ENCODE measurements at places on chromosomes 4 and X.

DNA sequence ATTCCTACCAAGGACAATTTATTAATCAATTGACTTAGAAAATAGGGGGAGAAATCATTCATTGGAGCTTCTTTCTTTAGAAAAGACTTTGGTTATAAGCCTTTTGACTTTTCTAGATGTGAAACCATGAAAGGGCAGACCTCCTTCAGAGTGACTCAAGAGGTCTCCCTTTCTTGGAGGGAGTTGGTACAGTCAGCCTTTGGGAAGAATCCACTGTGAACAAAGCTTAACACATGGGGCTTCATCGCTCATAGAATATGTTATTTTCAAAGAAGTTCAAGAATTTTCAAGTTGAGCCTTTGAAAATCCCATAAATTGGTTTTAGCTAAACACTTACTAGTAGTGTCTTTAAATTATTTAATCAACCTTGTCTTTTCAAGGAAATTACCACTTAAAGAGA, 28.0 kb downstream of the RIPPLY1 start:
- DNase-seq: no peak

GRCh38 chrX:40474205-40474626, 106.6 kb upstream of the ATP6AP2 start:
- DNase-seq: no peak

DNA sequence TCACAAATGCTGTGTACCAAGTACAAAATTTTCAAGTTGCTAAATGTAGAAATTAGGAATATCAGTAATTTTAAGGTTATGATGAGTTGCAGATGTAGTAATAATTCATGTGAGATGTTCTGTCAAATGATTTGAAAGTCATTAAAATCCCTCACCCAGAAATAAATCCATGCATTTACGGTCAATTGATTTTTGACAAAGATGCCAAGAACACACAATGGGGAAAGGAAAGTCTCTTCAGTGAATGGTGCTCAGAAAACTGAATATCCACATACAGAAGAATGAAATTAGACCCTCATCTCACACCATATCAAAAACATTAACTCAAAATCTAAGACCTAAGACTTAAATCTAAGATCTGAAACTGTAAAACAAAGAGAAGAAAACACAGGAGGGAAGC, 12.9 kb upstream of the BMPR1B start:
- DNase-seq: no peak

DNA sequence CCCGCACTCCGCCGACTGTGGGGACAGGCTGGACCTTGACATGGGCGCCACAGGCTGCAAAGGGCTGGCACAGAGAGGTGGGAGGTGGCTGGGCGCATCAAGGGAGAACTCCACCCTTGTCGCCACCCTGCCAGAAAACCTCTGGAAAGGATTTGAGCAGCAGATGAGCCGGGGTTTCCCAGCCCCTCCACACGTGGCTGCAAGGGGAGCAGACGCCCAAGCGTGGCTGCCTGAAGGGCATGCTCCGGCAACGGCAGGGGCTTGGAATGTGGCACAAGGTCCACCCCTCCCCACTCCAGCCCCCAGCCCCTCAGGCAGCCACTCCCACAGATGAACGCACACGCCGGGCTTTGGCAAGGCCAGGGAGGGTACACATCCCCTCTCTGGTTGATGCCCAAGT, 4.6 kb downstream of the BGN start:
- DNase-seq: no peak

- DNase-seq: no peak
These were observed 38.4 kb downstream of the GRSF1 start for GRCh38 chr4:70801265-70801809.

DNA sequence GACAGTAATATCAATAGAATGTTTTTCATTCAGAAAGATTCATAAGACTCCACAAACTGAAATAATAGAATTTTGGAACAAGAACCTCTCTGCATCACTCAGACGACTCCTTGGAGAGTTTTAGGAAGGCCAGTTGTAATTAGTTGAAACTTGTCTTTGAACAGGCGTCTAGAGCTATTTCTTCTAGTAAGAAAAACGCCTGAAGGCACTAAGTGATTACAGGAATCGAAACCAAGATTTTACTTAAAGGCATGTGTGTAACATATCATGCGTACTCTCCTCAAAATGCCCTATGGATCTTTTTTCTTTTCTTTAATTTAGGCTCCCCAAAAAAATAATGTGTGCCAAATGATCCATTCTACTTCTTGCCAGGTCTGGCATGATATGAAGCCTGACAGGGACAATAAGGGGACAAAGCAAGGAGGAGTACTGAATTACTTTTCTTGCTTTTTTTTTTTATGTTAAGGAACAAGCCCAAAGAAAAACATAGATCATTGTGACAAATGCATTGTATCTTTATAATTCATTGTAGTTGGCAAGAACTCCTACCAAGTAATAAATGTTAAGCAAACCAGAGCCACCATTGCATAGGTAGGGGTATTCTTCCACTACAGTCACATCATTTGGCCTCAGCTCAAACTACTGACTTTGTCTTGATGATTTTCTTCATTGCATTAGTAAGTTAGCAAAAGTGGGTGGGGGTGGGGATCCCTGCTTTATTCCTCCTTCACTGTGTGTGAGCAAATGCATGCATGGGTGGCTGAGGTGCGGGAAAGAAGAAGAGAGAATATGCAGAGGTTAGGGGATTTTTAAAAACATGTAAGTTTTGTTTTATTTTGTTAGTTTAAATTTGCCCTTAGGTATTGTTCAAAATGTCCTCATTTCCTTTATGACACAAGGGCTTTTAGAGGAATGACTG, 79.9 kb upstream of the ATOH1 start:
- no peak for DNase-seq
